ENCODE measurements at places on chromosomes 5 and 9.

- DNase-seq = no peak
Observed at GRCh38 chr9:35002623-35003022, 13.1 kb downstream of the DNAJB5 start.

DNA sequence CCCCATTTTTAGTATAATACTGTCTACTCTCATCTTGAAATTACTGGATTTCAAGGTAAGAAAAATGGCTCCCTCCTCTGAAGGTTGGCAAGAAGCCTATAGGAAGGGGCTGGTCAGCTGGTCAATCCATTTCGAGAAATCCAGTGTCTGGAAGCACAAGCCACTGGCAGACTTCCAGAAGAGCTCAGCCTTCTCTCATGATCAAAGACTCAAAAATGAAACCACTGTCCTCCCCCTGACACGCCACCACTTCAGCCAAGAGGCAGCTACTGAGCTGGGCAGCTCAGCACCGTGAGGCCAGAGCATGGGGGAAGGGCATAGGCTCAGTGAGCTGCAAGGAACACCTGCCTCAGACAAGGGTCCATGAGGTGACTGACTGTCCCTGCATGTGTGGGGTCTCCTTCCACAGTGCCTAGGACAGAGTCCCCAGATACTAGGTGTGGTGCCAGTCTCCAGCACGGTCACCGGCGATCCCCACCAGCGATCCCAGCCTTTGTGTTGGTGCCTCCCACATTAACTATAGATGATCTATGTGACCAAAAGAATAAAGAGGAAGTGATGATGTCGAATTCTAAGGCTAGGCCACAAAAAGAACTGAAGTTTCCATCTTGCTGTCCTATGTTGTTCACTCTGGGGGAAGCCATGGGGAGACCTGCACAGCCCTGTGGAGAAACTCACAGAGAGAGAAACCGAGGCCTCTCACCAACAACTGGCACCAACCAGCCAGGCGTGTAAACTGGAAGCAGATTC lies 100.1 kb upstream of the LRRTM2 start:
- no peak for DNase-seq

GRCh38 chr5:87853541-87853940 lies 415.1 kb downstream of the TMEM161B start:
- DNase-seq = no peak

- no peak for DNase-seq
Observed at GRCh38 chr5:120499876-120500563, 35.9 kb downstream of the PRR16 start.

DNA sequence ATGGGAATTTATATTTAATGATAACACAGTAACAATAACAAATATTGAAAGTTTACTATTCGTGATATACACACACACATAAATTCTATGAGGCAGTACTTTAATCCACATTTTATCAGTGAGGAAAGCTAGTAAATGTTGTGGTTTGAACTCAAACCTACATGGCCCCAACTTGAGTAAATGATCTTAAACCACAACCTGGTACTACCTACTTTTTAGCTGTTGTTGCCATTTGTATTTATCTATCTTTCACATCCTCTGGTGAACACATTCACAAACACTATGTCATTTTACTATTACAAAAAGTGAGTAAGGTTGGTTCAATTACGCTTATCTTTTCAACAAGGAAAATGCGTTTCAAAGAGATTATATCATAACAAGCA lies 186.1 kb downstream of the SMC2 start:
- DNase-seq = no peak

GRCh38 chr5:9621379-9621903 lies 8.7 kb downstream of the TAS2R1 start:
- no peak for DNase-seq

DNA sequence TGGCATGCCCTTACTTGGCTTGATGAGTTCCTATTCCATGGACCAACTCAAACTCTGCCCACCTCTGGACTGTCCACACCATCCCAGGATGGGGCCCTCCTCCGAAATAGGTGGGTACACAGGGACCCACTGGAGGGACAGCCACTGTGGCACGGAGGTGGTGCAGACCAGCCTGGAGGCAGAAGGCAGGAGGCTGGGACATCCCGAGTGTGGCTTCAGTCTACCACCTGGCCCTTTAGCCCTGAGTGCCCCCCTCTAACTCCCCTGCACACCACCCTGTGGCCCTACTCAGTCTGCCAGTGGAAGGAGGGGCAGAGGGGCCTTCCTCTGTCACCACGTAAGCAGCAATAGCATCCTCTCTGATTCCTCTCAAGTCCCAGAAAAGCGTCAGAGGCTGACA lies 3.7 kb downstream of the IL3 start:
- no peak for DNase-seq

All from CD4-positive, alpha-beta T cell treated with Interleukin-1 beta for 1 hour (primary cell).